HFFc6 (cell line): ENCODE measurements at places on chromosomes 11 and 22. TPM values are rescaled to one million over a fixed set of nuclear protein-coding genes. Genes with fewer than 3 reads are reported as not detected.

Gene ABCG4
- total RNA-seq: 0.07 to 0.17 TPM (median 0.09 TPM) in 3 replicates

GRCh38 chr11:8713760-8714454, 31.3 kb downstream of the RPL27A start:
- peaks cover 58% of the 10 kb centered on the region for H3K4me1 ChIP-seq
- H3K27me3 ChIP-seq: peaks cover 11% of the 10 kb centered on the region
- H3K4me3 ChIP-seq: no peak overlapping the region
- no peak for DNase-seq
- peaks cover 47% of the 10 kb centered on the region for H3K36me3 ChIP-seq

DNA sequence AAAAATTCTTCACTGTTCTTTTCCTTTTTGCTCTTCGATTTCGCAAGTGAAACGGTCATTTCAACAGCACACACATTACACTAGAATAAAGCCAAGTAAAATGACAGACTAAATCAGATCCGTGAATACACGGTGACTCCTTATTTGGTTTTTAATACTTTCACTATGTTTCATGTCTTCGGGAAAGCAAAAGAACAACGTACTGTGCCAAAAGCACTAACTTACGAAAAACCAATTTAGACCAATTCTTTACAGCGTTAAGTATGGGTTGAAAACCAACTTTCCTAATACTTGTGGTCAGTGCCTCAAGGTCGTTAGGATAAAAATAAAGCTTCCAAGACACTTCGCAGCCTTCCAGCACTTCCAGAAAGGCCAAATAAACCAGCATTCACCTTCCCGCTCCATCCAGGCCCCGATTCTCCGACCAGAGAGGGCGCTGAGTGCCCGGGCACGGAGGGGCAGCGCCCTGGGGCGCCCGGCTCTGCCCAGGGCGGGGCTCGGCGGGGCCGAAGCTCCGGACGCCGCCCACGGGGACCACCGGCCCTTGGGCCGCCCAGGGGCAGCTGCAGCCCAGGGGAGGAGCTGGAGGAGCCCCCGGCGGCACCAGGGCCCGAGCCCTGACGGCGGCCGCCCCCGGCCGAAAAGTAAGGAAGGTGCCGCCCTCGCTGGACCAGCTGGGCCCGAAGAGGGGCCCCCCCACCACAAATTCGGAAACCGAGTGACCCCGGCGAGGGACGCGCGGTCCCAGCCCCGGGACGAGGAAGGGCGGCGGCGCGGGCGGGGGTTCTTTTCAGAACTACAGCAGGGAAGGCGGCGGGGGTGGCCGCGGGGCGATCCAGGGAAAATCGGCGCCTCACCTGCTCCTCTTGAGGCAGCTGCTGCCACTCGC, 499 bp downstream of the ATL3 start:
- H3K36me3 ChIP-seq: peaks cover 18% of the 10 kb centered on the region; the same call in 1 of the 2 replicates
- H3K4me1 ChIP-seq: peaks cover 64% of the 10 kb centered on the region
- peak overlapping the region; percentile 95 for H3K4me3 ChIP-seq
- peak overlapping the region; percentile 90 for H3K27ac ChIP-seq

DNA sequence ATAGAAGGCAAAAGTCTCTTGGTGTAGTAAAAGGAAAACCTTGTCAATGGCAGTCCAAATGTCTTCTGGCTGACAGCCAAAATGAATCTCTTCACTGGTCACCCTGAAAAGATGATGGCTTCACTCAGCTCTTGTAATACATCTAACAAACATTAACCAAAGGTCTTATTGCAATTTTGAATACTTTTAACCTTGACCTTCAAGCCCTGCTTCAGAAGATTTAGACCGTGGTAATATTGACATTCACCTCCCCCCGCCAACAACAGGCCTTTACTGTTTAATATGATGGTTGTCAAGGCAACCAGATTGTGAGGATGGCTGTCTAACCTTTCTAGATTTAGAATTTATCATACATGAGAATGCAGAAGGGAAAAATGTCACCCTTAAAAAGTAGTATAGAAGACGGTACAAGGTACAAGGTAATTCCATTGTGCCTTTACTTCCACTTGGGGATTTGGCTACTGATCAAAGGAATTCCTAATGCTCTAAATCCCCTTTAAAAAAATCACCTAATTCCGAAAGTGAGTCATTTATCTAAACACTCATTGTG, 342.3 kb downstream of the LARGE1 start:
- no peak for DNase-seq
- H3K27ac ChIP-seq: no peak overlapping the region
- peaks cover 2% of the 10 kb centered on the region; the same call in 1 of the 2 replicates for H3K27me3 ChIP-seq
- no peaks in the 10 kb centered on the region for H3K36me3 ChIP-seq
- H3K4me1 ChIP-seq: no peaks in the 10 kb centered on the region

- no peak for DNase-seq
- no peak overlapping the region for H3K4me3 ChIP-seq
- no peaks in the 10 kb centered on the region; the same call in 1 of the 2 replicates for H3K36me3 ChIP-seq
- H3K27ac ChIP-seq: no peak overlapping the region
- no peaks in the 10 kb centered on the region for H3K4me1 ChIP-seq
- H3K27me3 ChIP-seq: peaks cover 45% of the 10 kb centered on the region
These were observed 9.6 kb downstream of the SULT4A1 start for GRCh38 chr22:43852573-43853327.

DNA sequence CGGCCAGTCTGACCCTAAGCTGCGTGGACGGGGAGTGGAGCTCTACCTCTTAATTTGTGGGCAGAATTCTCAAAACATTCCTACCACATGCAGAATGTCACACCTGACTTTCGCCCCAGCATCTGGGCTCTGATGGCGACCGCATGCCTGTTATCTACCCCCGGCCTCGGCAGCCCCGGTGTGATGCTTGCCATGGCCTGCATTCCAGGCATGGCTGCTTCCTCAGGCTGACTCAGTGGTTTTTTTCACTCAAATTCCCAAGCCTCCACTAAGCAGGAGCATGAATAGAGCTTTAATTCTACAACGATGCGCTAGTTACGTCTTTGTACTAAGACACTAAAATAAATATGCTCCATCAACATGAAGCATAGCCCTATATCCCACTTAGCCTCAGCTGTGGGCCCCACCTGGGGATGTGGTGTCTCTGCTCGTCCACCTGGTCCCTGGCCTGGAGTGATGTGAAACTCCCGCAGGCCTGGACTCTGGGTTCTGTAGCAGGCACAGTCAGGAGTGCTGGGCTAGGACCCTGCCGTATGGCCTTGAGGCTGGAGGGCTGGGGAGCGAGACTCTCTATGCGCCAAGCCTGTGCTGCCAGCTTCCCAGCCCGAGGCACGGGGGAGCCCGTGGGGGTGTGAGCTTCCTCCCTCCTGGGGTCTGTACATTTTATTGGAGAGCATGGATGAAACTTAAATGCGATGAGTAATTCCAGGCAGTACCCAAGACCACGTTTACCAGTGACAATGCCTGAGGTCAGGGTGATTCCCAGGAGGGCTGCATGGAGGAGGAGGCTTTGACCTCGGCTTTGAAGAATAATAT, 153.2 kb downstream of the CTTN start:
- H3K4me3 ChIP-seq: no peak overlapping the region
- no peaks in the 10 kb centered on the region for H3K36me3 ChIP-seq
- DNase-seq: no peak

GRCh38 chr11:10556590-10556989, 11.9 kb downstream of the LYVE1 start:
- peaks cover 14% of the 10 kb centered on the region for H3K4me1 ChIP-seq
- no peaks in the 10 kb centered on the region; the same call in 1 of the 2 replicates for H3K27me3 ChIP-seq
- H3K4me3 ChIP-seq: no peak overlapping the region
- no peak overlapping the region for H3K27ac ChIP-seq

- H3K27me3 ChIP-seq: peaks cover 4% of the 10 kb centered on the region; the same call in 1 of the 2 replicates
- no peak overlapping the region for H3K27ac ChIP-seq
- no peak overlapping the region for H3K4me3 ChIP-seq
- H3K36me3 ChIP-seq: no peaks in the 10 kb centered on the region
These were observed 363.6 kb downstream of the TTC28 start for GRCh38 chr22:28316014-28316413.
